ENCODE measurements at places on chromosomes 6 and 20.
A peak's percentile ranks its signal among the peaks of the same experiment; 100 is the strongest.

DNA sequence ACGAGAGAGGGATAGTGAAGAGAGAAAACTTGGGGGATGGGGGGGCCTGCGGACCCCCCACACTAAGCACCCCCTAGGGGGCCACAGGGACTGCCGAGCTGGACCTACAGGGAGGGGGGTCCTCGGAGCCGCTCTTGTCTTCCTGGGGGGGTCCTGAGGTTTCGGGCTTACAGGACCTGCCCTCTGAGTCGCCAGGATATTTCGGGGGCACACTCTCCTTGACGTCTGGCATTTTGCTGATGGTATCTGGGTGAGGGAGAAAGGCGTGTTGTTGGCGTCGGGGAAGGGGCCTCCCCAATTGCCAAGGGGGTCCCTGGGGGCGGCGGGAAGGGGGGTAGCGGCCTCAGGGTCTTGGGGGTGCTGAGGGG lies 516 bp downstream of the TCP11 start:
- no peak for DNase-seq

GRCh38 chr20:20265210-20265609 lies 102.7 kb upstream of the INSM1 start:
- no peak for DNase-seq

DNA sequence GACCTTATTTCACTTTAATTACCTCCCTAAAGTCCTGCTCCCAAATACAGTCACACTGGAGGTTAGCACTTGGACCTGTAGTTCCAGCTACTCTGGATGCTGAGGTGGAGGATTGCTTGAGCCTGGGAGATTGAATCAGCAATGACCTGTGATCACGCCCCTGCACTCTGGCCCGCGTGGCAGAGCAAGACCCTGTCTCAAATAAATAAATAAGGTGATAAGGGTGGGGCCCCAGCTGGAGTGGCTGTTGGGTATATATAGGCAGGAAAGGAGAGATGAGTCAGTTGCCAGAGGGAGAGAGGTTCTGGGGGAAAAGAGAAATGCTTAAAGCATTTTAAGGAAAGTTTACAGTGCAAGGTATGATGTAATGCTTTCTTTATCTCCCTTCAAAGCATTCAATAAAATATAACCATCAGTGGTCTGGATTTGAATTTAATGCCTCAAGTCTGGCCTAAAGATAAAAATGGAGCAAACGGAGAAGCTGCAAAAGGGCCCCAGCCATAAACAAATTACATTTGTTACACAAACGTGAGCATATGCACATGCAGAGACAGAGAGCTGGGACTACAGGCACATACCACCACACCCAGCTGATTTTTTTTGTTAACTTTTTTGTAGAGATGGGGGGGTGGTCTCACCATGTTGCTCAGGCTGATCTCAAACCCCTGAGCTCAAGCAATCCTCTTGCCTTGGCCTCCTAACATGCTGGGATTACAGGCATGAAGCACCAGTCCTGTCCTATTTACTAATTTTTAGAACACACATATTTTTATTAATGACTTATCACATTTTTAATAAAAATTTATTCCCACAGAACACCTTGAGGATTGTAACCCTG lies 6.1 kb upstream of the PM20D2 start:
- no peak for DNase-seq

DNA sequence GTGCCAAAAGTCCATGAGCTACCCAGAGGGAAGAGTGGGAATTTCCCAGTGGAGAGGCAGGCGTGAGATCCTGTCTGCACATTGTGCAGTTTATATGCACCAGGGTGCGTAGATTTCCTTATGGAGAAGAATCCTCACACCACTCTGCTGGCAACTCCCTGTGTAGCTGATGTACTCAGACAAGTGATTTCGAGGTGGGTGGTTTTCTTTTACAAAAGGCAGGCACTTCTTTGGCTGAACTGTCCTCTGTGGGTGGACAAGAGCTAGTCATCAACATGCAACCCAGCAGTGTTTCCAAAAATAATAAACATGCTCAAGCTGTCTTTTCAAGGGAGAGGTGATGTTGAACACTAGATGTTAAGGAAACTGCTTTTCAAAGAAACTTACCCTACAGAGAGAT lies 121.7 kb upstream of the NXT1 start:
- DNase-seq, result no peak

GRCh38 chr6:44497807-44498206 lies 110.3 kb downstream of the CDC5L start:
- no peak for DNase-seq

DNA sequence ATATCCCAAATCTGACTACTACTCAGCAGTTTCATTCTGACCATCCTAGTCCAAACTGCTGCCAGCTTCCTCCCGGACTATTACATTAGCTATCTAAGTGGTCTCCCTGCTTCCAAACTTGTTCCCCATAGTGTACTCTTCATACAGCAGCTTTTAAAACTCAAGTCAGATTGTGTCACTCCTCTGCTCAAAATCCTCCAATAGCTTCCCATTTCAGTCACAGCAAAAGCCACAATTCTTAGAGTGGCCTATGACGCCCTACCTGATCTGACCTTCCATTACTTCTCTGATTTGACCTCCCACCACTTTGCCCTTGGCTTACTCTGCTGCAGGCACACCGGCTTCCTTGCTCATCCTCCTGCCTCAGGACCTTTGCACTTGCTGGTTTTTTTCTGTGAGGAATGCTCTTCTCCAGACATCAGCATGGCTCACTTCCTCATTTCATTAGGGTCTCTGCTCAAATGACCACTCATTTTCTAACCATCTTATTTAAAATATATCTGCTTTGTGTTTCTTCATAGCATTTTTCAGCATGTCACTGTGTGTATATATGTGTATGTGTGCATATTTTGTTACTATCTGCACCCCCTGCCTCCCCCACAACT lies 111.1 kb upstream of the DTNBP1 start:
- DNase-seq, result no peak

DNA sequence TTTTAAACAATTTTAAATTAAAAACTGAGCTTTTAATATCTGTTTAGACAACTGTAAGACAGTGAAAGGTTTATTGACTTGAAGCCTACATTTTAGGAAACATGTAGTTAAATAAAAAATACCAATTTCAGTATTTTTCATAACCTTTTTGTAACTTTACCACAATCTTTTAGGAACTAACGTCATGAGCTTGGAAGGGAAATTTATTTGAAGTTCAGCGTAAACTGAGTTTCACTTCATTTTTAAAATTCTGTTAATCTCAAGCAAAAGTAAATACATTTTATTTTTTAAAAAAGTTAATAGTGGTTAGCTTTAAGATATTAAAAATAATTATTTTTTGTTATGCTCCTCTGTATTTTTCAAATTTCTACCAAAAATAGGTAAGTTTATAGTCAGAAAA lies 5.5 kb downstream of the CST7 start:
- DNase-seq, result no peak

GRCh38 chr6:78844899-78845298 lies 22.5 kb upstream of the IRAK1BP1 start:
- no peak for DNase-seq

DNA sequence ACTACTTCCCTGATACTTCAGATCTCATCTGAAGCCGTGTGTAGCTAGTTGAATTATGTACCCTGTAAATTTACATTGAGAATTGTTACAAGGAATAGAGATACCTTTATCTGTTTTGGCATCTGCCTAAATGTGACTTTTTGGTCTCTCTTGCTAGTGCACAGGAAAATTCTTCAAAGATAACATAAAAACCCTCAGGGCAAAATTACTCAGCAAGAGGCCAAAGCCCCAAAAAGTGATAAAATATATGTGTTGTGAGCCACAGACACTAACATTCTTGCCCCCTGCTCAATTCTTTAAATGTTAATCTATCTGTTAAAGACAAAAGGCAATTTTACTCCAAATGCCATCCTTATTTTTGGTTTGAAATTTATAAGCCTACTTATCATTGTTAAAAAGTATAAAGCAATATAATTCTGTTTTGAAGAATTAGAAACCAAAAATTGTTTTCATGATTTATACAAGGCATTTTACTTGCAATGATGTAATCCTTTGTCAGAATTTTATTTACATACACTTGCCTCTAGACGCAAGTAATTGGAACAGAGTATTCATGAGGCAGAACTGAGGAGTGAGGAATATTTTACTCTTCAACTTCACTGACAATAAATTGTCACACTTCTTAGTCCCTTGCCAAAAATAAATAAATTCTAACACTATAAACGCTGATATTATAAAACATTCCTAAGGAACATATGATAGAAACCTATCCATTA lies 186.2 kb downstream of the EPM2A start:
- DNase-seq, result no peak

GRCh38 chr20:20465252-20465651 lies 97.3 kb downstream of the INSM1 start:
- no peak for DNase-seq

DNA sequence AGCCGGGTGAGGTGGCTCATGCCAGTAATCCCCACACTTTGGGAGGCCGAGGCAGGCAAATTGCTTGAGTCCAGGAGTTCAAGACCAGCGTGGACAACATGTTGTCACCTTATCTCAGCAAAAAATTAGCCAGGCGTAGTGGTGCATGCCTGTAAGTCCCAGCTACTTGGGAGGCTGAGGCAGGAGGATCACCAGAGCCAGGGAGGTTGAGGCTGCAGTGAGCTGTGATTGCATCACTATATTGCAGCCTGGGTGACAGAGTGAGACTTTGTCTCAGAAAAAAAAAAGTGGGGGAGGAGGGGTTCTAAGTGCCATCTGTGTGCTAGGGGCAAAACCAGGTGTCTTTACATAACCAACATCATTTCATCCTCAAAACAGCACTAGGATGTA lies 48.3 kb downstream of the CDK5RAP1 start:
- DNase-seq, result no peak

- no peak for DNase-seq
Observed at GRCh38 chr20:40010483-40010882, 678.6 kb downstream of the MAFB start.

GRCh38 chr20:20712004-20712473 lies 405 bp downstream of the RALGAPA2 start:
- DNase-seq, result peak; percentile 2

DNA sequence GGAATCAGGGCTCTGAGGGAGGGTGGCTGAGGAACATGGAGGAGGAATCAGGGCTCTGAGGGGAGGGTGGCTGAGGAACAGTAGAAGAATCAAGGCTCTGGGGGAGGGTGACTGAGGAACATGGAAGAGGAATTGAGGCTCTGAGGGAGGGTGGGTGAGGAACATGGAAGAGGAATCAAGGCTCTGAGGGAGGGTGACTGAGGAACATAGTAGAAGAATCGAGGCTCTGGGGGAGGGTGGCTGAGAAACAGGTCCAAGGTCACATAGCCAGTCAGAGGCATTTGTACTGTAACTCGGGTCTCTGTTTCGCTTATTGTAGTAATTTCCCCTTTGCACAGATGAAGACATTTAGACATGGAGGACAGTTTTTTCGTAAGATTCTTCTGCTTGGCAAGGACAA lies 164.8 kb downstream of the SOBP start:
- DNase-seq, result no peak

DNA sequence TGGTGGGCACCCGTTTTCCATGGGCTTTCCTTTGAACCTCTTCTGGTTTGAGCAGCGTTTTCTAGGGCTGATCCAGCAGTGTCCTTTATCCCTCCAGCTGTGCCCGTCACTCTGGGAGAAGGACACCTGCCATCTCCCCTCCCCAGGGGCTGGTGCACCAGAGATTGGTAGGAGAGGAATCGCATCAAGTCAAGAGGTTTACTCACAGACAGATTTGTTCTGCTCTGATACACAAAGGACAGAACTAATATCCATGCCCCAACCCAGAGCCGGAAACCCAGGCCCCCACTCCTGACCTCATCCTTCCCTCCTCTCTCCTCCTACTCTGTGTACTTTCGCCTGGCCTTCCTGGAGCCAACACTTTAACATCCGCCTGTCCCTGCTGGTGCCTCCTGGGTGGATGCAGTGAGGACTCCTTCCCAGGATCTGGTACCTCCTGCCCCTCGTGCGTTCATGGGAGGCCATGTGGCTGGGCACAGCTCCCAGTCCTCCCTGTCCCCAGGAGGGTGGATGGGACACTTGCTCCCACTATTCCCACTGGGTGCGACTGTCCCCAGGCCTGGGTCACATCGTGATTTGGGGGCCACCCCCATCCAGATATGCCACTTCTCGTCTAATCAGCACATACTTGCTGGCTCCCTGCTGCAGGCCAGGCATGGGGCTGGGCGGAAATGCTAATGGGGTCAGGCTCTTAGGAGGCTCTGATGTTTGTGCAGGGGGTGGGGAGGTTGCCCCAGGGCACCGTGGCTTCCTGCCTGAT lies 286.3 kb downstream of the CDH4 start:
- no peak for DNase-seq

DNA sequence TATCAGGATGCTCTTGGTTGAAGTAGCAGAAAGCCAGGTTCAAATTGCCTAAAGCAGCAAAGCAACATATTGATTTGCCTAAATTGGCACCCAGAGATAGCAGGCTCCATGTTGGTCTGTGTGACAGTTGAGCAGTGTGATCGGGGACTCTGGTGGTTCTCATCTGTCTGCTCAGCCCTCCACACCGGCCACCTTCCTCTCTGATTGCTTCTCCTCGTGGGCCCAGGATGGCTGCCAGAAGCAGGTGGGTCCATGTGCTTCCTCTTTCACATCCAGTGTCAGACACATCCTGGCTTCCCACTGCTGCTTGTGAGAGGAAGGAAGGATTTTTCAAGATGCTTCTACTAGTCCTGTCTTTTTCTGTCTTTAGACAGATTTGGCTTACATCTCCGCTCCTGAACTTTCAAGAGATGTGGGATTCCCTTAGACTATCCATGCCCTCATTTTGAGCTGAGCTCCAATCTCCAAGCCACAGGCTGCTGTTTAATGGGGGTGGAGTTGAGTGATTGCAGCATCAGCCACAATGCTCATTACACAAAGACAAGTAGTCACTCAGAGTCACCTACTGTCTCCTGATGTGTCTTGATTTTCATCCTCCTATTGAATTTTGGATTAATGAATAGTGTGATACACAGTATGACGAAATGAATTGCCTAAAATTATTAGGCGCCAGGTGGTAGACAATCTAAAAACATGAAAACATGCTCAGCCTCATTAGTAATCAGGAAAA lies 122.2 kb downstream of the ZDHHC14 start:
- no peak for DNase-seq

DNA sequence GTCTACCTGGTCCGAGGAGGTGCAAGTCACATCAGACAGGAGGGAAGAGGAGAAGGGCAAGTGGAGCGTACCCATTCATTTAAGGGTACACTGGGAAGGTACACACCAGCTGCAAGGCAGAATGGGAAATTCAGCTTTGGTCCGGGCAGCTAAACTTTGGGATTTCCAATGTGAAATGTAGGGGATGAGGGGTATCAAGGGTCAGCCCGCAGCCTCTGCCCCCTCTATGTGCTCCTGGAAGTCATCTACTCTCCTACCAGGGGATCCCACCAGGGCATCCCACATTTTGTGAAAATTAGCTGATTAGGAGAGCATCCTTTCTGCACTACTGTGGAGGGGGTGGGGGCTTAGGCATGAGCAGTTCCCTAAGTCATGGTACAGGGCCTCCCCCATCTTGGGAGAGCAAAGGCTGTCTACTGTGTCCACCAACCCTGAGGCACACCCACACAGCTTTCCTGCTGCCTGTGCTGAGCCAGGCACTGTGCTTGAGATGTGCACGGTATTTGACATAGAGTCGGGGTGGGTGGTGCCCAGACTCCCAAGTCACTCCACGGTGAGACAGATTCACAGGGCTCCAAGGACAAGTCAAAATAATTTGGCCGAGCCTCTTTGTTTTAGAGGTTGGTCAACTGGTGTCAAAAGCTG lies 189.1 kb upstream of the SULF2 start:
- DNase-seq, result no peak

Measured in T-helper 9 cell (primary cell).